Panc1 (cell line): ENCODE measurements at places on chromosomes 12 and 14. TPM values are rescaled to one million over a fixed set of nuclear protein-coding genes. Genes with fewer than 3 reads are reported as not detected.

Gene ASPG
- total RNA-seq = not detected

- peaks cover 31% of the 10 kb centered on the region for H3K4me1 ChIP-seq
- no peaks in the 10 kb centered on the region for H3K36me3 ChIP-seq
- H3K27me3 ChIP-seq = no peaks in the 10 kb centered on the region
- H3K27ac ChIP-seq = peak overlapping the region; percentile 44; the same call in 1 of the 2 replicates
- no peak for DNase-seq
- no peak overlapping the region for H3K4me3 ChIP-seq
These were observed 12.3 kb downstream of the EMP1 start for GRCh38 chr12:13208533-13209435.

GRCh38 chr12:127175361-127175760 is 1091.6 kb upstream of the TMEM132C start:
- DNase-seq = no peak
- H3K4me1 ChIP-seq = no peaks in the 10 kb centered on the region
- no peak overlapping the region for H3K4me3 ChIP-seq
- H3K27me3 ChIP-seq = no peaks in the 10 kb centered on the region
- no peak overlapping the region for H3K27ac ChIP-seq
- no peaks in the 10 kb centered on the region for H3K36me3 ChIP-seq

DNA sequence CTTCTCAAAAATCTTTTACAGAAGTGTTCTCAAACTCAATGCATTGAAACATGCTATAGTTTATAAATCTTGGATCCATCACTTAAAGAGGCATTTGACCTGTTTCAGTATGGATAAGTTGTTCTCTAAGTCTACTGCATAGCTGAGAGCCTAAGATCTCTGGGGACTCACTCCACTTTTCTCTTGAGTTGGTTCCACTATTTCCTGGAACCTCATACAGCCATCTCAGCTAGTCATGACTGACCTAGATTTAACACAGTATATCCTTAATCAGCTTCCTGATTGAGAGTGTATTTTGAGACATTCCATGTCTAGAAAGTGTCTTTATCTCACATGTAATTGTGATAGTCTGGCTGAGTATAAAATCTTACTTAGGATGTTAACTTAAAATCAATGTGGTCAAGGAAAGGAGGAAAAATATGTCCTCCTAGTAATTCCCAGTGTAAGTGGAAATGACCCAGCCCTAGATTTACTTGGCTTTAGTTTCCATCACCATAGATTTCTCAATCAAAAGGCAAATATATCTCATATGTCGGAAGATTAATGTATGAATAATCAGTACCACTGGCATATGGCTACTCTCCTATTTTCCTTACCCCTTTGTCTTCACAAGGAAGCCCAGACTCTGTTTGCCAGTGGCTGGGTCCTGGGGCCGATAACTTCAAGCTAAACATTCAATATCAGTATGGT is 61.9 kb downstream of the KICS2 start:
- no peak for DNase-seq
- no peaks in the 10 kb centered on the region for H3K36me3 ChIP-seq
- no peak overlapping the region for H3K27ac ChIP-seq
- no peak overlapping the region for H3K4me3 ChIP-seq

GRCh38 chr14:103109535-103110441 is 13.5 kb upstream of the TNFAIP2 start:
- no peaks in the 10 kb centered on the region for H3K36me3 ChIP-seq
- DNase-seq = no peak
- no peaks in the 10 kb centered on the region for H3K27me3 ChIP-seq
- peak overlapping the region; percentile 82 for H3K27ac ChIP-seq

- peak; percentile 94 for DNase-seq
- no peak overlapping the region for H3K4me3 ChIP-seq
- 0 out of 2 replicates have a peak, but pooled peaks cover 4% of the 10 kb centered on the region for H3K4me1 ChIP-seq
- H3K27me3 ChIP-seq = peaks cover 8% of the 10 kb centered on the region; the same call in 1 of the 2 replicates
These were observed 17.1 kb upstream of the OR10P1 start for GRCh38 chr12:55619354-55620138.

Gene SLCO1A2
- not detected for total RNA-seq

DNA sequence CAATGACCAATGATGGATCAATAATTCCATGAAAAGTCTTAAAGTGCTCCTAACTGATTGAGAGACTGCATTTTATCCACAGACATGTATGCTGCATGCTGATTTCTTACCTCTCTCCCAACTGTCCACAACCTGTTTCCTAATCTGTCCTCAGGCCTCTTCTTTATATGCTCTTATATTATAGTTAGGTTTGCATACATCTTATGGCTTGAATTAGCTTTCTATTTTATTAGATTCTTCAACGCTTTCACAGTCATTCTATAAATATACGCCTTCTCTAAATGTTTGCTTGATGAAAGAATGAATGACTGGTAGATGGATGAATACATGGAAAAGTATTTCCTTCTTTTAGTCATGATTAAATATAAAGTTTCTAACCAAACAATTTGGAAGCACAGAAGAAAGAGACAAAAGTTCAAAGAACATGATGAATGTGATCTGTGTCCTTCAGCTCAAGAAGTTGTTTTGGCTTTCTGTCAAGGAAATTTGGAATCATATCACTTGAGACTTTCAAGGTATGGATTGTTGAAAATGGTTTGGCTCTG is 91.8 kb upstream of the NPAS3 start:
- H3K36me3 ChIP-seq = no peaks in the 10 kb centered on the region
- no peak for DNase-seq
- H3K4me1 ChIP-seq = no peaks in the 10 kb centered on the region
- no peak overlapping the region for H3K27ac ChIP-seq
- no peak overlapping the region for H3K4me3 ChIP-seq
- H3K27me3 ChIP-seq = no peaks in the 10 kb centered on the region

Gene TAS2R31
- 1.3 TPM for total RNA-seq

Gene PLXNC1
- total RNA-seq = 0.57 TPM

GRCh38 chr12:57581802-57582201 is 9.2 kb upstream of the PIP4K2C start:
- no peak overlapping the region for H3K4me3 ChIP-seq
- H3K4me1 ChIP-seq = no peaks in the 10 kb centered on the region
- H3K36me3 ChIP-seq = no peaks in the 10 kb centered on the region
- no peak overlapping the region for H3K27ac ChIP-seq
- DNase-seq = no peak

Gene MVK
- 41.6 TPM for total RNA-seq

Gene UNC79
- total RNA-seq = 0.05 TPM

- H3K36me3 ChIP-seq = no peaks in the 10 kb centered on the region
- H3K4me1 ChIP-seq = no peaks in the 10 kb centered on the region
- H3K4me3 ChIP-seq = no peak overlapping the region
- H3K27ac ChIP-seq = no peak overlapping the region
These were observed 6.0 kb upstream of the AMN start for GRCh38 chr14:102916347-102917055.
